Activated CD4-positive, alpha-beta T cell treated with anti-CD3 and anti-CD28 coated beads, Interleukin-2, amount 10 ng/mL, durations not matched to agents 24 days and 14 days (primary cell): ENCODE measurements at places on chromosomes 2 and 18.

- DNase-seq = no peak
Observed at GRCh38 chr2:83827618-83828017, 631.5 kb downstream of the SUCLG1 start.

DNA sequence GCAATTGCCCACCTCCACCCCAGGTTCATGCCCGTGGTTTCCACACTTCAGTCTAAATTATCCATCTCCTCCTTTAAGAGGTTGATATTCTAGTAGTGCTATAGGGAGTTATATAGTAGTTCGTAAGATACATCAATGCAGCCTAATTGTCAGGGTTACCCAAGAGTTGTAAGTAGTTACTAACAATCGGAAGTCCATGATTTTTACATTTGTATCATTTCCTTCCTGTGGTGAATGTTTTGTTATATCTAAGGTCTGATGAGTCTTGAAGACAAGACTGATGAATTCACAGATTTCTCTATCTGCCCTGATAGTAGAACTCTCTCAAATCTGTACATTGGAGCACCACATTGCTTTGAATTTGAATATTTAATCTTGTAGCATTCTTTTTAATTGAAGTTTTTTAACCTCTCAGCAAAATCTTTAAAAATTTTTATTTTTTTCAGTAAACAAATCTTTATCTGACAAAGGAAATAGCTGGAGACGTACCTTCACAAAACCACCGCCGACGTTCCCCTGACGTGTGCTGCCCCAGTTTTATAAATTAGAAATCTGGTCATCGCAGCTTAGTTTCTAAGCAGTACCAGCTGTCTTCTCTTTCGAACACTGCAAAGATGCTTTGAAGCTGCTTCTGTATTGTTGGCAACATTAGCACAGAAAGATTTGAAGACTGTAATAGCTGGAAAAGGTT, 264.5 kb downstream of the SOCS6 start:
- no peak for DNase-seq

GRCh38 chr2:83386549-83386948, 1072.5 kb downstream of the SUCLG1 start:
- no peak for DNase-seq

GRCh38 chr18:11269257-11269656, 119.9 kb upstream of the PIEZO2 start:
- no peak for DNase-seq

GRCh38 chr2:115491186-115491793, 1048.8 kb downstream of the DPP10 start:
- DNase-seq = no peak

- peak; percentile 39 for DNase-seq
Observed at GRCh38 chr2:97781981-97782380, 68.6 kb downstream of the ZAP70 start.

- DNase-seq = no peak
Observed at GRCh38 chr18:28995319-28995718, 818.4 kb upstream of the CDH2 start.

- DNase-seq = no peak
Observed at GRCh38 chr2:103809941-103810441, 1043.9 kb upstream of the POU3F3 start.

DNA sequence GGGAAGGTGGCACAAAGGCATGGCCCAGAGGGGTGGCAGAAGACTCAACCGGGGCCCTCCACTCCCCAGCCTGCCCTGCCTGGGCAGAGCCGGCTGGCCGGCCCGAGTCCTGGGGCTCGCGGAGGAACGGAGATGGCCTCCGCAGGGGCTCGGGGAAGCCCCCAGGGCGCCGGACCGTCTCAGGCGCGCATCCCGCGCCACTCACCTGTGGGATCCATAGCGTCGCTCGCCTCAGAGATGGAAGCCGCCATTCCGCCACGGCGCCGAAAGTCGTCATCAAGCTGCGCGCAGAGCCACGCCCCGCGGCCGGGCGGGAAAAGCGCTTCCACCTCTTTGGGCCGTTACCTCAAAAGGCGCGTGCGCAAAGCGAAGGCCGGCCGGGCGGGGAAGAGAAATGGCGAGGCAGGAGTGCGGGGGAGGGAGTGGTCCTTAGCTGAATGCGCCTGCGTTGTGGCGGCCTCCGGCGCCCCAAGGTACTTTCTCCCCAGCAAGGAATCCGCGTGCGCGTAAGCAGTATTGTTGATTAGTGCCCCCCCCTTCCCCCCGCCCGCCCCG, at the start of gene SMPD4:
SMPD4 (minus strand) TSS at position 278 of the 555 bp plus-strand sequence. CDS start 5,010 bp downstream, outside the sequence.
- DNase-seq = peak; percentile 99
